ENCODE measurements at places on chromosomes 2 and 18.

GRCh38 chr2:33272001-33272400, 204.4 kb upstream of the RASGRP3 start:
- no peak for DNase-seq

DNA sequence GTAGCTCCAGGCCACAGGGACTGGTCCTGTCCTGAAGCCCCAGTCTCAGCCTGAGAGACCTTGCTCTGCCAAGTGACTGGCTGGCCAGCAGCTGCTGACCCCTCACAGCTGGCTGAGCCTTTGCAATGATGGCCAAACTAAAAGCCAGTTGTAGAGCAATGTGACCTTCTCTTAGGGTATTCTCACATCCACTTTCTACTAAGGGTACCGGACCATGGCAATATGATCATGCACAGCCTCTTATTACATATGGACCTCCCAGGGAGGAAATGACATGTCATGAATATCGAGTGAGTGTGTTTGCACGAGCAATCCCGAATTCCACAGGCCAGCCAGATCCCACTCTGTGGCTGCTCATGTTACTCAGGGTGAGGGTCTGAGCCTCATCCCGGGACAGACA, 213.9 kb downstream of the VAPA start:
- DNase-seq: no peak

- DNase-seq: no peak
Measured at GRCh38 chr2:215320102-215320501, 8.2 kb downstream of the ATIC start.

DNA sequence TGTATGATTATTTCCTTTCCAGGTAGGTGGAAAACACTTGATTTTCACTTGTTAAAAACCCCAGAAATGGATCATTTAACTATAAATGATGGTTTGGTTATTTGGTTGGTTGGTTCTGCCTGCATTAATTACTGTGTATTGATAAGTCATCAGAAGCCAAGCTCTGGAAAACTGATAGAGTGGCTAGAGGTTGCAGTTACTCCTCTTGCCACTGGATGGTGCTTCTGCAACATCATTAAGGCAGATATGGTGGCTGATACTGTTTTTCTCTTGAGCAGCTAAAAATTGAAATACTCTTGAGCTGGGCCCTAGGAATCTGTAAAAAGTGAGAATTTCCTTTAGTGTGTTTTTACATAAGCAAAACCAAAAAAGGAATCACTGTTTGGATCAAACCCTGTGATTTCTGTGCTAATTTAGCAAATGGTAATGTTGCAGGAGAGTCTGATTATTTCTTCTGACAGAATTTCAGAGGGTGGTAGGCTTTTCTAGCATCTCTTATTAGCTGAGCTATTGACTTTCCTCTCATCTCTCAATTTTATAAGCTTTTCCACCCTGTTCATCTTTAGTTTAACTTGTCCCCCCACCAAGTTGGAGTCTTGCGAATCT, 54.3 kb downstream of the RAB10 start:
- DNase-seq: no peak

DNA sequence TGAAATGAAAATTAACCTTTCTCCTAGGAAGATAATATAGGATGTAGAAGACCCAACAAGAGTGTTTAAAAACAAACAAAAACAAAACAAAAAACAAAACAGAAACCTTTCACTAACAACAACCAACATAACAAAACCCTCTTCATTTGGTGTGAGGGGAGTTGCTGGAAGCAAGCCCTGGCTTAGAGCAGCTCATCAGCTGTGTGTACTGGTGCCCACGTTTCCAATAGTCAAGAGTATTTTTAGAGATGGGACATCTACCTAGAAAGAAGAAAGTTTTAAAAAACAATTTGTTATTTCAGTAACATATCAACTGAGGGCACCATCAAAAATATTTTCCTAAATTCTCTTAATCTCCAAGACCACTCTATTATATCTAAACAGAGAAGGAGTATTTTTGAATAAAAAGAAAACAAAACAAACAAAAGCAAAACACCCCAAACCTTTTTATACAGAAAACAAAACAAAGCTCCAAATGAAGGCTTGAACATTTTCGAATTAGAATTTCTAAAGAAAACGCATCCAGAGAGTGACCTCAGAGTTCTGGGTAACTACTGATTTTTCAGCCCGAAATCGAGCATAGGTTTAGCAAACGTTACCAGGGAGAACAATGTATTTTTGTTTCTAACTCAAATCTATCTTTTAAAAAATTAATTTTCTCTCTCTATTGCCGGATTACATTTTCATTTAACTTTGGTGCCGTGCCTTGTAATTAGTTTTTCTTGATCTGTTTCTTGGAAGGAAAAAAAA, 134.6 kb downstream of the INSIG2 start:
- no peak for DNase-seq

GRCh38 chr2:105879106-105879802, 134.5 kb downstream of the NCK2 start:
- DNase-seq: no peak

DNA sequence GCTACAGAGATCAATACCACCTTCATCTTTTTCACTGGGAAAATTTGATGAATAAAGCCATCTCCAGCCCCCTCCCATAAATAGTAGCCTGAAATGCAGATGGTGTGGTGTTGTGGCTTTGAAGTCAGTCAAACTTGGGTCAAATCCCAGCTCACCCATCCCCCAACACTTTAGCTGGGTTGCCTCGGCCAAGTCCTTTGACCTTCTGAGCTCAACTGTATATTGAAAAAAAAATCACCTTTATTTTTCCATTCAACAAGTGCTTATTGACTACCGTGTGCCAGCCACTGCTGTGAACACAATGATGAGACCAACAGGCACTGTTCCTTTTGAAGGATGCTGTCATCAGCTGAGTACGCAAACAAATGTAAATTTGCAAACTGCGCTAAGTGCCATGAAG, 35.1 kb upstream of the NTSR2 start:
- no peak for DNase-seq

- no peak for DNase-seq
Measured at GRCh38 chr2:15115776-15116175, 445.4 kb downstream of the NBAS start.

DNA sequence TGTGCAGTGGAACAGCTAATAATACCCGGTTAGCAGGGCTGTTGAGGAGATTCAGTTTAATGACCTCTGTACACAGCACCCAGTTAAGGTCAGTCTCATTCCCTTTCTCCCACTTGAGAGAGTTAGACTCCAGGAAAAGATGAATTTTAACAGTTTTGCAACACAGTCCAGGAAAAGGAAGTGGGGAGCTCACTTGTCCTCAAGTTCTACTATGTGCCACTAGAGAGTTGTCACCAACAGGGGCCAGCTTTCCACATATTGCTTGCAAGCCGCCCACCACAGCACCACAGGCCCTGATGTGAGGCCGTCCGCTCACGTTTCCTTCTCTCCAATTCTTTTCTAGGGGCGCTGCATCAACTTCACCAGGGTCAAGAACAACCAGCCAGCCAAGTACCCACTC, 142.1 kb downstream of the GFPT1 start:
- DNase-seq: no peak

DNA sequence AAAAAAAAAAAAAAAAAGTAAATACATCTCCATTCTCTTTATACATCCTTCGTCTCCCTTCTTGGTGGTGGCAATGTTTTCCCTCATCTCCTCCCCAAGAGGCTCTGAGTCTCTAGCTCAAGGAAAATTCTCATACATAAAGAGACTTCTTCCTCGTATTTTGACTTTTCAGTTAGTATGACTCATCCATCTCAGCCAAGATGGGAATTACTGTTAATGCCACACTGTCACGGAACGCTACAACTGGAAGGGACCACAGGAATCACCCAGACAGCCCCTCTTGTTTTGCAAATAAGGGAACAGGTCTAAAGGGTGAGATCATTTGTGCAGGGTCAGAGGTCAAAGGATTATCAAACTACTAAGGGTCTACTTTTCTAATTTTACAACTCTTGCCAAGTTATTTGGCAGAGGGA, 19.5 kb downstream of the NFE2L2 start:
- DNase-seq: no peak

GRCh38 chr2:48114256-48114655, 208.0 kb upstream of the FBXO11 start:
- peak; percentile 63 for DNase-seq

GRCh38 chr2:189486237-189486770, 45.0 kb downstream of the WDR75 start:
- DNase-seq: no peak

GRCh38 chr2:31097962-31098613, 40.2 kb downstream of the GALNT14 start:
- no peak for DNase-seq

GRCh38 chr18:50161597-50162205, 33.2 kb downstream of the MYO5B start:
- no peak for DNase-seq

- no peak for DNase-seq
Measured at GRCh38 chr2:195488567-195488966, 168.5 kb upstream of the SLC39A10 start.

DNA sequence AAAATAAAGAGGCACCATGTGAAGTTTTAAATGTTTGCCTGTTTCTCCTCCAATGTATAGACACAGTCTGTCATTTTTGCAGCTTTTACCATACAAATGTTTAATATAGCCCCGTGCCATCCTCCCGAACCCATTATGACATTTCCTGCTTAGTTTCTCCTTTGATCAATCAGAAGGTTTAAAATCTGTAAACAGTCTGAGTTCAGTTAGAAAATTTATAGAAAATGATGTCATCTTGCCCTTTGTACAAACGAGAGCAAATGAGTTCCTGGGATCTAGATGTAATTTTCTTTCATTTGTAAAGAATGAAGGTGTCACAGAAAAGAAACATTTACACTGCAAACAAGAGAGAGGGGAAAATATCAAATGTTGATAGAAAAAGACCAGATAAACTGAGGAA, 62.7 kb upstream of the NFU1 start:
- no peak for DNase-seq

- no peak for DNase-seq
Measured at GRCh38 chr2:178256382-178257042, 62.2 kb downstream of the OSBPL6 start.

- no peak for DNase-seq
Measured at GRCh38 chr2:209321581-209321980, 102.3 kb upstream of the MAP2 start.

DNA sequence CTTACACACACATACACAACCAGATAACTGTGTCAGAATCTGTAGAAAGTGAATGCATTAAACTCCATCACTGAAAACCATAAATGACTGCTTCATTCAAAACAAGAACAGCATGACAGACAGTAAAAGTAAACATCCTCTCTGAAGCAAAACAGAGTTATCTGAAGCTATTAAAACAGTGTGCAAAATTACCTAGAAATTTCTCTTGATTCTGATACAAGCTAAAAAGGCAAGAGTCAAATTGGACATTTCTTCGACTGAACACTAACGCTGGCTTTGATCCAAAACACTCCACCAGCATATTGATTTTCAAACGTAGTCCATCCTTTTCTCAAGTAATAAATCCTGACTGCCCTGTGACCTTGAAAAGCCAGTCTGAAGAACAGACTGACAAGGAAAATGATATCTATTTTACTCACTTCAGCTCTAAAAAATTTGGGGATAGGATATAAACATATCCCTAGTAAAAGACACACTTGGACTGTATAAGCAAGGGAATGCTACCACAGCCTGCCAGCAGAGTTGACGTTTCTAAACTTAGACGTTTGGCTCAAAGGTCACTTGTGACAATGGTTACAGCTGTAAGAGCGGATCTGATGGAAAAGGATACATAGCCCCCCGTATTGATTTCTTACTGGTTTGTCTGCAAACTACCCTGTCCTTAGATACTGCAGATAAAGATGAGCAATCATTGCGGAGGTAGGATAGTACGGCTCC, 128.9 kb upstream of the ITGB6 start:
- DNase-seq: no peak

GRCh38 chr2:25664183-25664964, 9.0 kb downstream of the DTNB start:
- DNase-seq: no peak

- no peak for DNase-seq
Measured at GRCh38 chr2:205117125-205117524, 565.2 kb upstream of the NRP2 start.

DNA sequence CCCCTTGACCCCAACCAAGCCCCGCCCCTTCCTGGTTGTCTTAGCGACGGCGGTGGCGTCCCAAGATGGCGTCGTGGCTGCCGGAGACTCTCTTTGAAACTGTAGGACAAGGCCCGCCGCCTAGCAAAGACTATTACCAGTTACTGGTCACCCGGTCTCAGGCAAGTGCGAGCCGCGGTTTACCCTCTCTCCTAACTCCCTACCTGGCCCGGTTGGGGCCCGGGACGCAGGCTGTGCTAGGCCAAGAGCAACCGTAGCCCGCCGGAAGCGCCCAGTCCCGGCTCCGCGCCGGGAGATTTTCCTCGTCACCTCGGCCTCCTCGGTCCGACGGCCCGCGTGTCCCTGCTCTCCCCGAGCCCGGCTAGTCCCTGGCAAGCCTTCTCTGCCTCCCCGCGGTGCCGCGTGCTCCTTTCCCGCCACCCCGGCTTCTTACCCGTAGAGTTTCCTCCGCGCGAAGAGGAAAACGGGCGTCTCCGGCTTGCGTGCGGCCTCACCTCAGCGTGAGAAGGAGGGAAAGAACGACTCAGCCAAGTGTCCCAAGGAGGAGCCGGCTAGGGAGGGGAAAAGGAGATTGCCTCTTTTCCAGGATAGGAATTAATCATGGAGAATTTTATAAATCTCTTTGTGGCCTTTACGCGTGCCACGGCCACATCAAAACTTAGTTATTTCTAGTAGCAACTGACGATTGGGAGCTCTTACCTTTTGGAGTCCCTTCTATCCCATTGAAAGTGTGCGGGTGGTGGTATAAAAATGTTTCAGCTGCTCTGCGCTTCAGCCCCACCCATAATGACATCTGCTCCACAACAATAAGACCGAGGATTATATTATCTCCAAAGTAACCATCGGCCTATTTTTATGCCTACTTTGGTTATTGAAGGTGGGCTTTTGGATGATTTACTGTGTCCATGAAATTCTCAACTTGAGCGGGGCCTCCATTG, at the start of gene FBXO36:
Gene FBXO36, plus strand, starts transcription at position 55 of the 938 bp plus-strand sequence. Its CDS starts 11 bp downstream, at position 66.
- DNase-seq: peak; percentile 74

DNA sequence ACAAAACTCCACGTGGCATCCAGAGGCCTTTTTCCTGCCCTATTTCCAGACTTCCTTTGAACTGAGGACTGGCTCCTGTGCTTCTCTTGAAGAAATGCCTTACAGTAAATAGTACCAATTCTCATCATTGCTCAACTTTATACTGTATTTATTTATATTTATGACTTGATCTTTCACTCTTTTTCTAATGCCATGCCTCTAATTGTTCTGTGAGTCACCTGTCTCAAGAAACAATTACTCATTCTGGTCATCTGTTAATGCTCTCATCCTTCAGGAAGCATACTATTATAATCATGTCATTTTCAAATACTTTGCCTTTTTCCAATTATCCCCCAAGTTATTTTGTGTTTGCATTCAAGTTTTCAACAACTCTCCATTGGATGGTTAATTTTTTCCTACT, 85.9 kb downstream of the DCDC2C start:
- no peak for DNase-seq

GRCh38 chr2:103785432-103785831, 1023.6 kb downstream of the TMEM182 start:
- no peak for DNase-seq

DNA sequence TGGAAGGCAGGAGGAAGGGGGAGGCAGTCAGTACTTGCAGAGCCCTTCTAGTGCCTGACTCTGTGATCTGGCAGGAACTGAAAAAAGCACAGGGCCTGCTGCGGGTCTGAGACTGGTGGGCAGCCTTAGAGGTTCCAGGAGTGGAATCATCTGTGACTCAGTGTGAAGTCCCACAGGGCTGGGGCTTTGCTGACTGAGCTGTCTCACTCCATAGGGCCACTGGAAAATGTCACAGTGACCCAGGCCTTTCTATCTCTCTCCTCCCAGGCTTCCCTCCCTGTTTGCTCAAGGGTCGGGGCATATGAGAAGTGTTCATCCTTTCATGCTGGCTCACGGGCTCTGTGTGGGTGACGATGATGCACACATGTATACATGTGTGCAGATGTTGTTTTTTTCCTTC, 47.1 kb upstream of the ZFP36L2 start:
- DNase-seq: no peak

- DNase-seq: no peak
Measured at GRCh38 chr2:181607629-181608590, 49.0 kb downstream of the CERKL start.
